NCI-H510A treated with DMSO at 0.1 percent for 48 hours (cell line): ENCODE measurements at places on chromosomes 5 and 9.
A peak's percentile ranks its signal among the peaks of the same experiment; 100 is the strongest.

GRCh38 chr5:170628028-170628427, 124.2 kb downstream of the KCNIP1 start:
- DNase-seq, result no peak

GRCh38 chr9:121138561-121138960, 63.1 kb downstream of the RAB14 start:
- DNase-seq, result no peak

GRCh38 chr9:131831380-131832165, 91.7 kb upstream of the RAPGEF1 start:
- no peak for DNase-seq

DNA sequence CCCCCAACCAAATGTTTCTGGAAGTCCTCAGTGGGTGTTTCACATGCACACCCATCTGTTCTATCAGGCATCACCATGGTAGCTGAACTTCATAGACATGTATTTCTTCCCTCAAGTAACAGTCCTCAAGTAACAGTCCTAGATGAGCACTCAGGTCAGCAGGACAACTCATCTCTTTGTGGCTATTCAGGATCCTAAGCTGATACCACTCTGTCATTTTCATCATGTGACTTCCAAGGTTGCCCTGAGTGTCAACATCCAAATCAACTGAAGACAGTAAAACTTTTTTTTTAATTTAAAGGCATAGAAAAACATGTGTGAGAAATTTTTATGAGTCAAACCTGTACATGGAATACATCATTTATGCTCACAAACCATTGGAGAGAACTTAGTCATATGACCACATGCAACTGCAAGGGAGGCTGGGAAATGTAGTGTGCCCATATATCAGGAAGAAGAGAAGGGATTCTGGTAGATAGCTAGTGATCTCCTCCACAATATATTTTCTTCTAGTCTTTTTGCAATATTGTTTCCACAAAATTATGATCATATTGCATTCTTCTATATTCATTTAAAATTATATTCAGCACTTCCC, 64.2 kb upstream of the FST start:
- no peak for DNase-seq

DNA sequence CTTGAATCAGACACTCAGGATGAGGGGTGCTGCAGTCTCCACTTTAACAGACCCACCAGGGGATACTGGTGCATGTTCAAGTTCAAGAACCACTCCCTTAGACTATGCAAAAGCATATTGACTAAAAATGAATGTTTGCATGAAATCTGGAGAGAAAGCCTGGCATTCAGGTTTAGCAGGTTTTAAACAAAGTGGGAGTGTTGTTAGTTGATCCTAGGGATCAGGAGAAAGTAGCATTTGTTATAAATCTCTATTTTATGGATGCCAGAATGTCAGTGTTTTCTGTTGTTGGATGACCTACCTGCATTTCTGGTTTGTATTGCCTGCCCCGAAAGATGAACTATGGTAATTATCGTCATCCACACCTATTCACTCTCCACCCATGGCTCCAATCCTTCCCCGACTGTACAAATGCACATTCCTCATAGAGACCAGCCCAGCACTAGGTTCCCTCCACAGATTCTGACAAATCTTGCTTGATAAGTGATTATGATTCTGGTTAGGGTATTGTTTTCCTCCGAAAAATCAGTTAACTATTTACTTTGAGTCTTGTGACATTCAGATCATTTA, 17.2 kb downstream of the TMEM252 start:
- DNase-seq, result no peak

DNA sequence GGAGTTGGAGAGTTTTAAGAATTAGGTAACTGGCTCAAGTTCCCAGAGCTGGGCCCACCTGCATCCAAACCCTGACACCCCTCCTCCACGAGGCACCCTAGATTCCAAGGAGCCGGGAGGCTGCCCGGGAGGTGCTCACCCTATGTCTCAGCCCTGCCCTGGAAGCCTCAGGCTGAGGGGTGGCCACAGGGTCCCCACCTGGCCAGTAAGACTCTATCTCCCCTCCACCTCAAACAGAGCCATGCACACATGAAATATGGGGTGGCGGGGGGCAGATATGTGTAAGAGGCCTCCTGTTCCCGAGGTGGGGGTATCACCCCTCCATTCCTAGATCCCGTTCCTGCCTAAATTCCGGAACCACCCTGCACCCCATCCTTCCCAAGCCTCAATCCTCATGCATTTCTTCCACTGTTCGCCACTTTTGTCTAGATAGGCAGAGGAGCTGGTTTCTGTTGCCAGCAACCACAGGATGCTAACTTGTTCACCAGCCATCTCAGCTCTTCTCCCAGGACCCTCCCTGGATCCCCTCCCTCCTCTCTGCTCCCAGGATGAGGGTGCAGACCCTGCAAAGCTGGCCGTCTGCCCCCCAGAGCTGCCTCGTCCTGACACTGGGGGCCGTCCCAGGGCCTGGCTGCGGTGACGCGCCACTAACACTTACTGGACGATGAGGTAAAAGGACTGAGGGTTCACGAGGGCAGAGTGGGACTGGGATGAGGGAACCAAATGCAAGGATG, 44.1 kb downstream of the COL23A1 start:
- no peak for DNase-seq

DNA sequence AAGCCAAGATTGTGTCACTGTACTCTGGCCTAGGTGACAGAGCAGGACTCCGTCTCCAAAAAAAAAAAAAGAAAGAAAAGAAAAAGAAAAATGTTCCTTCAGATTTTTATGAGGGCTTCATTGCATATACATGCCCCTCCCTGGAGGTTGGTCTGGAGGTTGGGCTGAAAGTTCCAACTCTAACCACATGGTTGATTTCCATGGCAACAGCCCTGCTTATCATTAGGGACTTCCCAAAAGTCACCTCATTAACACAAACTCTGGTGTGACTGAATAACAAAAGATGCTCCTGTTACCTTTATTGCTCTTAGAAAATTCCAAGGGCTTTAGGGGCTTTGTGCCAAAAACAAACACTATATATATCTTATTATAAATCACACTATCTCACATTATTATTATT, 113.8 kb downstream of the TMC1 start:
- DNase-seq, result no peak

DNA sequence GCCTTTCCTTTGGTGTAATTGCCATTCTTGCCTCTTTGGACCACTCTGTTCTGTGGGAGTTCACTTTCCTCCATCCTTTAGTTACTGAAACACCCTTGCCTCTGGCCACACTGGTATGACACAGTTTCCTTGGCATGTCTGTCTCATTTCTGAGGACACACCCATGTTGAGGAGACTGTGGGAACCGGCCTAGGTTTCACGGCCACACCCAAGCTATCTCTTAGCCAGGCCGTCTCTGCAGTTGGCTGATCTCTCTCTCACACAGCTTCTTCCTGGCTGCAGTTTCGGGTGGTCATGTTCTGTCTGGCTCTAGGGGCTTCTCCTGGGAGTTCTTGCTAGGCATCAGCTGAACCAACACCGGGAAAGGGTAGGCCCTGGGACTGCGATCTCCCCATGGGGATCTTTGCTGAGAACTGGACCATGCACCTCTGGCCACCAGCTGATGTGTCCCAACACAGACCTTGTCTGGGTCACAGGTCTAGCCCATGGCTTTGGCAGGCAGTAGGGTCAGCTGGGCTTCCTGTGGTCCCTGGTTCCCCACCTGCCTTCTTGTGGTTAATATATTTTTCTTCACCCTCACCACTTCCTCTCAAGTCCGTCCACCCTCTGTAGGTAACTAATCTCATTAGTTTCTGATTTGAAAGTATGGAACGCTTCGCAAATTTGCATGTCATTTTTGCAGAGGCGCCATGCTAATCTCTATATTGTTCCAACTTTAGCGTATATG, 24.9 kb downstream of the ARHGEF37 start:
- DNase-seq, result no peak

DNA sequence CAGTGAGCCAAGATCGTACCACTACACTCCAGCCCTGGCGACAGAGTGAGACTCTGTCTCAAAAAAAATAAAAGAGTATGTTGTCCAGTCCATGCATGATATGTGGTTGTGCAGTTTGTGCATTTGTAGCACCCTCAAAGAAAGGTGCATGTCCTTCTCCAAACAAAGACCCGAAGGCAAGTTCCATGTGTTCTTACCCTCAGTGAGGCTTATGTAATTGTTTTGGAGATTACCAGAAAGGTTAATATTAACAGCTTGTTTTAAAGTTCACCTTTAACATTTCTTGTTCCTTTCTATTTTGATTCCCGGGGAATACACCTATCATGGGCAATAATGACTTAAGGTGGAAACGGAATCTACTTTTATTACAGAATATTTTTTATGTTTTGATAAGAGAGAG, 22.3 kb downstream of the KIAA1191 start:
- DNase-seq, result no peak

DNA sequence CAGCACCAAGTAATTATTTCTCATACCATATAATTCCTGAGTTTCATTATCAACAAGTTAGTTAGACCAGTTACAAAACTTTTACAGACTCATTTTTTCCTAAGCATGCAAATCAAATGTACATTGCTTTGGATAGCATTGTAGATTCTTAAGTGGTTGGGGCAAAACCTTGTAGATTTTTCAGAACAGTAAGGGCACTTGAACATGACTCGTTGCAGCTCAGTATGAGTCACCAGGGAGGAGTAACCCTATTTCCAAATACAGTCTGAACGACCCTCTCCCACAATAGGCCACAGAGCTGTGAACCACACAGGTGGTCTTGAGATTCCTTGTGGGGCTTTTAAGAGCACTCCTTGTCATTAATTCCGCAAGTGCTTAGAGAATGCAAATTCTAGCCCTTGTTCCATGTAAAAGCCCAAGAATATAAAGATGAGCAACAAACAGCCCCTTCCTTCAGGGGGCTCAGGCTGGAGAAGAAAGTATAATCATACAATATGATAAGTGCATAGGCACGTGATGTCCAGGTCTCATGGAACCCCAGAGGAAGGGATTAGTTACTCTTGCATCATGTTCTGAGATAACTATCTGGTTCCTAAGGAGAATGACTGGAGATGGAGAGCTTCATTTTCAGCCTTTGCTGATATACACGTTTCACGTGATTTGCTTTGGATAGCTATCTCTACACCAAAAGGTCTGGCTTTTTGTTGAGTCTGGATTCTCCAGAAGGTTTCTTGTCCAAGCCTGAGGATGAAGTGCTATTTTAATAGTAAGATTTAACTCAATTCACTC, 295.7 kb downstream of the KCNN2 start:
- no peak for DNase-seq

- DNase-seq, result no peak
Observed at GRCh38 chr9:132283165-132283564, 71.6 kb downstream of the SETX start.

DNA sequence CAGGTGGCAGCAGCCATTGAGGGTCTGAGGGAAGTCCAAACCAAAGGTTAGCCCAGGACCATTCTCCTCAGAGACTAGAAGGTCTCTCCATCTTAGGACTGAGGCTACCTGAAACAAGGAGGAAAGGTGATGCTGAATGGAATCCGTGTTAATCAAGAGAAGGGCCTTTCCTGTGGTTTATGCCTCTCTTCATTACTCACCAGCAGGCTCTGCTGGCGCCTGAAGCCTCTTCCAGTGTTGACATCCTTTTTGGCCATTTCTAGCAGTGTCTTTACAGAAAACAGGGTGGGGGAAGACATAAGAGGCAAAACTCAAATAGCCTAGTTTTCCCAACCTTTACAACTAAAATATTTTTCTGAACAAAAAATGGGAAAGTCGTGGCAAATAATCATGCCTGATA, 98.0 kb downstream of the ENC1 start:
- no peak for DNase-seq

GRCh38 chr9:34370970-34371880, 5.5 kb downstream of the MYORG start:
- DNase-seq, result no peak

GRCh38 chr5:139839918-139840317, 44.3 kb downstream of the PSD2 start:
- DNase-seq, result no peak

DNA sequence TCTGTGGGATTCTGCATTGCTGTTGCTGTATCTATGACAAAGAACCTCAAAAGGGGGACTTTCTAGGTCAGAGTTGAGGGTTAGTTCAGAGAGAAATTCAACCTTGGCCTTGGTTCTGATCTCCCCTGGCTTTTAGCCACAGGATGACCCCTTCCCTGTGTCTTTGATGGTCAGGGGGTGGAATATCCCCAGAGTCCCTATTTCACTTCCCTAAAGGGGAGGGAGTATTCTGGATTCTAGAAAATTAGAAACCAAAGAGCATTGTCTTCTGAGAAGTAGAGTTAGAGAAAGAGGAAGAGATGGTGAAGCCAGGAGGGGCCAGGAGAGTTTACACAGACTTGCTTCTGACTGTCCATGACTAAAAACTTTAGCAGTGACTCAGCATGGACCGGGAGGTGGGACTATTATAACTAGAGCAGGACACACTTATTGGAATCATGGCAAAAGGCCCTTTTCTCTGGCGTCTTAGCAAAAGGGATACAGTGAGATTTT, 56.2 kb upstream of the LPAR1 start:
- DNase-seq, result no peak

- no peak for DNase-seq
Observed at GRCh38 chr5:181184845-181185216, 20.2 kb downstream of the TRIM7 start.

DNA sequence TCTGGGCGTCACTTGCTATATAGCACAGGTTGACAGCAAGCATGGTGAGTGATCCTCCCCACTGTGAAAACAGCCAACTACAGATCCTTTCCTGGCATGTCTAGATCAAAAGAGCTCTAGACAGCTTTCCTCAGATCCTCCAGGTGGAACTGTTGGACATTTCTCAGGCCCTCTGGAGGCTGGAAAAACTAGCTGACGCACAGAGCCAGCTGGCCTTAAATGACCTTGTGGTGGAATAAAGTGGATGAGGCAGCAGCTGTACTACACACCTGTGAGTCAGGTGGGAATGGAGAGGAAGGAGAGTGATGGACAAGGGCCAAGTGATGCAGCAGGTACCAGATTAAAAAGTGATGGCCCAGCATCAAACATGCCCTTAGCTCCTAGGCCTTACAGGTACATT, 172.7 kb downstream of the TRIM32 start:
- DNase-seq, result peak; percentile 76

DNA sequence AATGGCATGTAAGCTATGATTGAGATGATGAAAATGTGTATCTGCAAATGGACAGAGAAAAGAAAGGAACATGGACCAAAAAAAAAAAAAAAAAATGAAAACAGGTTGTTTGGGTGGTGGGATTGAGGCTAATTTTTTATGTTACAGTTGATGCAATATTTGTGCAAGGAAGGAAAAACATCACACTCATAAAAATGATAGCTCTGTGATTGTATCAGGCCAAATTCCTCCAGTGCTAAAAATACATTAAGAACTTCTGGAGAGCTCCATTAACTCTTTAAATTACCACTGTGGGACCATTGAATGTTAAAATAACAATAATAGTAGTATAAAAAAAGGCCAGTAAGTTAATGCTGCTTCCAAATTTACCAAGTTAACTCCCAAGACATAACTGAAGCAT, 79.5 kb upstream of the MSX2 start:
- no peak for DNase-seq

DNA sequence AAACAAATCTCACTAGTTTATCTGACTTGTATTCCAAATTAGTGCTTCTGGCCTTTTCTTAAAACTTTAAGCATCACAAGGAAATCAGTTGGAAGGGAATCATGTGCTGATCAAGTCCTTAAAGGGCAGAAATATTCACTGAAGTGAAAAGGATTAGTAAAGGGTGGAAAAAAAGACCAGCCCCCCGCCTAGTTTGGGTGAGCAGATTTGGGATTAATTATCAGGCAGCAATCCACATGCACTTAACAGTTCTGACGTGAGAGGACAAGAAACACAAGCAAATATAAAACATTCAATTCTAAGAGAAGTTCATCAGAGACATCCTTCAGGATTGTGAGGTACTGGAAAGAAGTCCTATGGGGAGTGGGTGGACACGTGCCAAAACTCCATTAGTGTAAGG, at the start of gene TYRP1:
TYRP1 (plus strand) TSS at position 245 of the 400 bp plus-strand sequence. CDS start 612 bp downstream, outside the sequence.
- no peak for DNase-seq

- peak; percentile 77 for DNase-seq
Observed at GRCh38 chr5:105952875-105953274, 1717.9 kb downstream of the EFNA5 start.
